Foreskin keratinocyte (primary cell): ENCODE measurements at places on chromosomes 16 and 17.

DNA sequence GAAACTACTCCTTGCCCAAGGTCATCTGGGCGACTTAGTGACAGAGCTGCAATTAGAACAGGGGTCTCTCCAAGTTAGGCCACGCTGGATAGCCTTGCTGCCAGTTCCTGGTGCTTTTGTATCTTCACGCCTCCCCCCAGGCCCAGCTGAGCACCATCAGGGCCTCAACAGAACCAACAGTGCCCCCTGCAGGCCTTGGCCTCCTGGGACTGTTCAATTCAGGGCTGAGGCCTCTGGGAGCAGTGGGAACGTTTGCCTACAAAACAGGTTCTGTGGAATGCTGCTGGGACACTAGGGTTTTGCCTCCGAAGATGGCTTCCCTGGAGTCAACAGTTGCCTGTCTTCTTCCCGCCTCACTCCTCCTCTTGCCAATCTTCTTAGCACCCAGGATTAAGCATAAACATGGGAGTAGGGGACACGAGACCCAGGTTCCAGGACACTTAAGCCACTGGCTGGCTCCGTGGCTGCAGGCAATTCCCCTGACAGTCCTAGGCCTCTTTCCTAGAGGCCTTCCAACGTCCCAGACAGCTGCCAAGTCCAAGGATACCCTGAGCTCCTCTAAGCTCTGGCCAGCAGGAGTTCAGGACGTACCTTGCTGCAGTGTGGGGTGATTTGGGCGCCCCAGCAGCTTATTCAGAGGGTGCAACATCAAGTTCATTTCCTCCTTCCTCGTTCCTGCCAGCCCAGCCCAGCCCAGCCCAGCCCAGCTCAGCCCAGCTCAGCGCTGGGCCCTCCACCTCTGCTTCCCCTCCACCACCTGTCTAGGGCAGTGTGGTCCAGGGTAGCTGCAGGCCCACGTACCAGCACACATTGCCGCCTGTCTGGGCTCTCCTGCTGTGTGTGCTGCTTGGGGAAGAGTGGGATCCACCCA lies 246.6 kb upstream of the RPL38 start:
- DNase-seq, result no peak

DNA sequence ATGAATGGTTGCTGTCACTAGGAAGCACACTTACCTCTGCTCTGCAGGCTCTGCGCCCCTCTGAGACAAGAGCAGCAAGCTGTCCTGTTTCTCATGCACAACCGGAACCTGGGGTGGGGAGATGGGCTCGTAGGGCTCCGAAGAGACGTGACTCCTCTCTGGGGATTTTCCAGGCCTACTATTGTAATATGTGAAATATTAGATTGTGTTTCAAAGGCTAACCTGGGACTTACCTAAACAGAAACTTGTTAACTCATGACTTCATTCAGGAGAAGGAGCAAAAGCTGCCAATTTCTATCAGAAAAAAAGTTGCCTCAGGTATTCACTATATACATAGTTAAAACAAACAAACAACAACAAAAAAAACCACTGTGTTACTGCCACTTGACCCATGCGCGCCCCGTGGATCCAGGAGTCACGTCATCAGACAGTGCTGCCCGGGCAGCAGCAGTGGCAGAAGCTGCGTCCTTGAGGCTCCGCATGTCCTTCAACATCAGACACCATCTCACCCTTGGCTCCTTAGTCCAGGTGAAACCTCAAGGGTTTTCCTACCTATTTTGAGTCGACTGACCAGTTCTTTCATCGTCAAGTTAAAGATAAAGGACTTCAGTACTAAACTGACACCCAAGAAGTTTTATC lies 49.3 kb downstream of the TTC19 start:
- no peak for DNase-seq

- peak; percentile 37 for DNase-seq
Measured at GRCh38 chr16:12096157-12096777, 119.7 kb downstream of the SNX29 start.

DNA sequence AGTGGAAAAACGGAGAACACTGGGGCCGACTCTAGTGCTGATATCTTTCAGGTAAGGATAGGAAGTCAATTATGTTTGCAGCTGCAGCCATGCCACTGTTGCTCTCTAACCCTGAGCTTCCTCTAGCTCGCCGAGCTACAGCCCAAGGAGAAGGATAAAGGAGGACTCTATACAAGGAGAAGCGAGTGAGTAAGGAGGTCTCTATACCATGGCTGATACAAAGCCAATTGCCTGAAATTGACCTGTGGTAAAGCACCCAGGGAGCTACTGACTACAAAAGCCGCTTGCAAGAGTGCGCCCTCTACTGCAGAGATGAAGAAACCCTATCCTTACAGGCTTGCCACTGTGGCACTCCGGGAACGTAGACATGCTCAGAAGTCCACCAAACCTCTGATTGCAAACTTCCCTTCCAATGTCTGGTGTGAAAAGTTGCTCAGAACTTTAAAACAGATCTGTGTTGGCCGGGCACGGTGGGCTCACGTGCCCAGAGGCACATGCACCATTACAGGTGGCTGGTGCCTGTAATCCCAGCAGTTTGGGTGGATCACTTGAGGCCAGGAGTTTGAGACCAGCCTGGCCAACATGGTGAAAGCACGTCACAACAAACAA lies 10.8 kb upstream of the SLC46A1 start:
- DNase-seq, result peak; percentile 51

DNA sequence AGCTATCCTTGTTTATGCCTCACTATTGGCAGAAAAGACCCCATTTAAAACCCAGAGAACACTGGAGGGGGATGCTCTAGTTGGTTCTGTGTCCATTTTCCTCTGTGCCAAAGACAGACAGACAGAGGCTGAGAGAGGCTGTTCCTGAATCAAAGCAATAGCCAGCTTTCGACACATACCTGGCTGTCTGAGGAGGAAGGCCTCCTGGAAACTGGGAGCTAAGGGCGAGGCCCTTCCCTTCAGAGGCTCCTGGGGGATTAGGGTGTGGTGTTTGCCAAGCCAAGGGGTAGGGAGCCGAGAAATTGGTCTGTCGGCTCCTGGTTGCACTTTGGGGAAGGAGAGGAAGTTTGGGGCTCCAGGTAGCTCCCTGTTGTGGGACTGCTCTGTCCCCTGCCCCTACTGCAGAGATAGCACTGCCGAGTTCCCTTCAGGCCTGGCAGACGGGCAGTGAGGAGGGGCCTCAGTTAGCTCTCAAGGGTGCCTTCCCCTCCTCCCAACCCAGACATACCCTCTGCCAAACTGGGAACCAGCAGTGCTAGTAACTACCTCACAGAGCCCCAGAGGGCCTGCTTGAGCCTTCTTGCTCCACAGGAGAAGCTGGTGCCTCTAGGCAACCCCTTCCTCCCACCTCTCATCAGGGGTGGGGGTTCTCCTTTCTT lies 56.1 kb downstream of the IGF2BP1 start:
- no peak for DNase-seq

DNA sequence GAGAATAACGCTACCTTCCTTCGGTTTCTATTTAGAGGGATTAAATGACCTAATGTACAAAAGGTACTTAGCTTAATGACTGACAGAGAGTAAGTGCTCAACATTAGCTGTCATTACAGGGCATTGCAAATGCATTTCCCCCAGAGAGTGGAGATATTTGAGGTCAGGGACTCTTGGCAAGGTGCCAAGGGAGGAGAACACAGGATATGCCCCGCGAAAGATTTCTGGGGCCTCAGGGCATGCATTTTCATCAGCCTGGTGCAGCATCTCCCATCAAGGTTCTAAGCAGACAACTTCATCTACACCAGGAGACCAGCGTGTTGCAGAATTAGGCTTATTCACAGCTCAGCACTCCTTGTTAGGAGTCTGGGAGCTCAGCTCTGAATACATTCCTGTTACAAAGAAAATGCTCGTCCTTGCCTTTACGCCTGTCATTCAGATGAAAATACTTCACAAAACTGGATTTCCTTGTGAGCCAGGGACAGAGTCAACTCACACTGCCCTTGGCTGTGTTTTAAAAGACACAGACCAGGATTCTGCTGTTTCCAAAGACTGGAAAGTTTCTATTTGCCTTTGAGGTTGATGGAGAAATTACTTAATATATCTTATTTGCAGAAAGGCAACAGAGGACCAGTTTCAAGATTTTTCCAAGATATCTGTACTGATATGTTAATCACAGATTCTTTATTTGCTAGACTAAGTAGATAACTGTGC lies 108.2 kb downstream of the VAT1L start:
- DNase-seq, result no peak

DNA sequence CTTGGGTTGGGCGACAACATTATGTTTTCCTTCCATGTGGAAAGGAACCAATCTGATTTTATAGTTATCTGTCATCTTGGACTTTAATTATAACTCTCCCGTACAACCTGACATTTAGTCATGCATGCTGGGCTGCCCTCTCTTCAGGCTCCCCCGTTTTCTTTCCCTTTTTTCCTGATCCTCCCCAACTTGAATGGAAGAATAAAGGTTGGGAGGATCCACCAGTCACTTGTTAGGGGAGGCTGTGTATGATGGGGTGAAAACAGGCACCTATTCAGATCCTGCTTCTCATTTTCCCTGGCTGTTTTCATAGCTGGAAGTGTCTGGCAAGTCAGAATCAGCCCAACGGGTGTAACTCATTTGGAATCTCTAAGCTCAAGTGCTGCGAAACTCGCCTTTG lies 267.2 kb upstream of the SALL1 start:
- DNase-seq, result no peak

DNA sequence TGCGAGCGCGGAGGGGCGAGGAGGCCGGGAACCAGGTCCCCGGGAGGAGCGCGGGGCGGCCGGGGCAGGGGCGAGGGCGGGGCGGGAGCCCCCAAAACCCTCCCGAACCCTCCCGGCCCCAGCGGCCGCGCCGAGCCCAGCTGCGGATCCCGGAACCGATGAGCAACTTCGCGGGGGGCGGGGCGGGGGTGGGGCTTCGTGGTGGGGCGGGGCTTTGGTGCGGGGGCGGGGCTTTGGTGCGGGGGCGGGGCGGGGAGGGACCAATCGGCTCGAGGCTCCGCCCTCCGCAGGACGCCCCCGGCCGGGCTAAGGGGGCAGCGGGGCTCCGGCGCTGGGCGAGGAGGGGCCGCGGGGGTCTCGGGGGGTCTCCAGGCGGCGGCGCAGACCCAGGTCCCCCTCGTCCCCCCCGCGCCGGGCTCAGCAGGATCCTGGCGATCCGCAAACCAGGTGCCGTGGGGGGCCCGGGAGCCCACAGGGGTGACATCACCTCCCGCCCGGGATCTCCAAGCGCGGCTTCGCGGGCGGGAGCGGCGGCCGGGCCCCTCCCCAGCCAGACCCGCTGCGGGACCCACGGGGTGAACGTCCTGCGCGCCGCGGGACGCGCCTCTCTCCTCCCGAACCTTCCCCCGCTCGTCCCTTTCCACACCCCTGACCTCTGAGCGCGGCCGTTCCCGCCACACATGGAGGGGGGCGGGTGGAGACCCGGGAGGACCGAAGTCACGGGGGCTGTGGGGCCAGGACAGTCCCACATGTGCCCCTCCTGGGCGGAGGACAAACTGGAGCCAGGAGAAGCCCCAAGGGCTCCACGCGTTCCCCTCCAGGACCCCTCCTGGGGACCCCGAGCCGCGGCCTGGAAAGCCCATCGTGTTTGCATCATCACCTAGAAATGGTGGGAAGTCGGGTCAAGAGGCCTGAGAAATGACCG lies at the start of gene ABR:
Gene ABR (minus strand): TSS at position 164 of the 925 bp plus-strand sequence. CDS start 254 bp downstream, outside the sequence.
- no peak for DNase-seq

- DNase-seq, result no peak
Measured at GRCh38 chr17:50259477-50260324, 14.6 kb upstream of the TMEM92 start.

DNA sequence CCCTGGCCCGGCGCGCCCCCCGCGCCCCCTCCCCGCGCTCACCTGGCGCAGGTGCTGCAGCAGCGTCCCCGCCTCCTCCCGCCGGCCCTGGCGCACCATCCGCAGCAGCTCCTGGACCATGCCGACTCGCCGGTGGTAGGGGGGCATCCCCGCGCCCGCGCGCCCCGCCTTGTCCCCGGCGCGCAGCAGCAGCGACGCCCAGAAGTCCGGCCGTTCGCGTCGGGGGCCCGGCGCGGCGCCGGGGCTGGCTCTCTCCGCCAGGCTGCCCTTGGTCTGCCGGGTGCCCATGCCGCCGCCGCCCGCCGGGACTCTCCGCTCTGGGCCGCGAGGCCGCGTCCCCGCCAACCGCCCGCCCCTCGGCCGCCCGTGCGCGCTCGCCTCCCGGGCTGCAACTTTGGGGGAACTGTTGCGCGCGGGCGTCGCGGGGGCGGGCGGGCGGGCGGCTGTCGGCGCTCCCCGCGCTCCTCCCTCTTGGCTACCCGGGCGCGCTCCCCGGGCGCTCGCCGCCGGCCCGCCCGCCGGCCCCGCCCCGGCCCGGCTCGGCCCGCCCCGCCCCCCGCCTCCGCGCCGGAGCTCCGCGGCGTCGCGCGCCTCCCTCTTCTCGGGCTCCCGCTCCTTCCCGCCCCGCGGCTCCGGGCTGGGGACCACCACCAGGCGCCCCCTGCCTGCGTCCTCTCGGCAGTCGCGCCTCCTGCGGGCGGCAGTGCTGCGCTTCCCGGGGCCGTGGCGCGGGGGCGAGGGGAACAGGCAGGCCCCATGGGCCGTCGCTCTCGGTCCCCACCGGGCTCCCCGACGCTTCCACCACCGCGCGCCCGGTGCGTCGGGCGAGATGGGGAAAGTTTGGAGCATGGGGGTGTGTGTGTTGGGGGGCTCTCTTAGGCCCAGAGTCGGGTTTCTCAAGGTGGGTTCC lies at the start of gene LRRC75A:
Gene LRRC75A (minus strand): TSS at position 491 of the 910 bp plus-strand sequence. CDS start 203 bp downstream, at position 288.
- DNase-seq, result no peak

- no peak for DNase-seq
Measured at GRCh38 chr17:42509841-42510240, 26.2 kb upstream of the NAGLU start.

DNA sequence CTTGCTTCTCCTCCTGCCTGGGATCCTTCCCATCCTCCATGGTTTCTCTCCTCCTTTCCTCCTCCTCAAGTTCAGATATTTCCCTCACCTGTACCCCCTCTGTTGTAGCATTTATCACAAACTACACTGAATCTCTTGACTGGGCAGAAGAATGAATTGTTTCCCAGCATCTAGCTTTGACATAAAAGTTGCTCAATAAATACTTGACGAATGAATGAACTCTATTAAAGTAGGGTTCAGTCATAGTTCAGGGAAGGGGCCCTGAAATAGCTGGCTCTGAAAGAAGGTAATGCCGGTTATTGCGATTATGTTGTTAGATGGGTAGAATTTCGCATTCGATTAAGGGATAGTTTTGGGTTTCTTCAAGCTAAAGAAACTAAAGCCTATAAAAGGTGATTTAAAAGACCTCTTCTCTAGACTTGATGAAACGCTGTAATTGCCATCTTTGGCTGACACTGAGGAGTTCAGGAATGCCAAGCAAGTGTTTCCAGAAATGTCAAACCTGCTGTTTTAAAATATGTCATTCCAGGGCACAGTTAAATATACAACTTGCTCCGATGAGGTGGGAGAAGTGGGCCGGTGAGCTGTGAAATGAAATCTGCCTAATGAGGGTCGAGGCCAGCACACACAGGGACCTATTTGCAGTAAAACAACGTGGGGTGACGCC lies 1.0 kb upstream of the CPD start:
- no peak for DNase-seq

GRCh38 chr17:75557075-75557851 lies 30.3 kb upstream of the MYO15B start:
- no peak for DNase-seq

DNA sequence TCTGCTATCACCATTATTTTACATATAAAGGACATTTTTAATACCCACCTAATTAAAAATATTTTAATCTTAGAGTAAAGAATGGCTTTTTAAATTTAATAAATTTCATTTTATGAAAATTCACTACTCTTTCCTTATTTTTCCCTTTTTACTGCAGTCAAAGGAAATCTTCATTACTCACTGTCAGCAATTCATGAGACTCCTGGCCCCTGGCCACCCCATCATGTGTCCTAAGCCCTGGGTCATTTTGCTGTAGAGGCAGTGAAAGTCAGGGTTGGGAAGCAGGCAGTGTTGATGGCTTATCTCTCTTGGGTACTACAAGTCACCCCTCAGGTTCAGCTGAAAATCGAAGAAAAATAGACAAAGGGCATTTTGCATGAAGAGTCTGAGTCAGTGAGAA lies 468.6 kb upstream of the CCL2 start:
- DNase-seq, result no peak
